ENCODE measurements at places on chromosomes 6 and 20.

DNA sequence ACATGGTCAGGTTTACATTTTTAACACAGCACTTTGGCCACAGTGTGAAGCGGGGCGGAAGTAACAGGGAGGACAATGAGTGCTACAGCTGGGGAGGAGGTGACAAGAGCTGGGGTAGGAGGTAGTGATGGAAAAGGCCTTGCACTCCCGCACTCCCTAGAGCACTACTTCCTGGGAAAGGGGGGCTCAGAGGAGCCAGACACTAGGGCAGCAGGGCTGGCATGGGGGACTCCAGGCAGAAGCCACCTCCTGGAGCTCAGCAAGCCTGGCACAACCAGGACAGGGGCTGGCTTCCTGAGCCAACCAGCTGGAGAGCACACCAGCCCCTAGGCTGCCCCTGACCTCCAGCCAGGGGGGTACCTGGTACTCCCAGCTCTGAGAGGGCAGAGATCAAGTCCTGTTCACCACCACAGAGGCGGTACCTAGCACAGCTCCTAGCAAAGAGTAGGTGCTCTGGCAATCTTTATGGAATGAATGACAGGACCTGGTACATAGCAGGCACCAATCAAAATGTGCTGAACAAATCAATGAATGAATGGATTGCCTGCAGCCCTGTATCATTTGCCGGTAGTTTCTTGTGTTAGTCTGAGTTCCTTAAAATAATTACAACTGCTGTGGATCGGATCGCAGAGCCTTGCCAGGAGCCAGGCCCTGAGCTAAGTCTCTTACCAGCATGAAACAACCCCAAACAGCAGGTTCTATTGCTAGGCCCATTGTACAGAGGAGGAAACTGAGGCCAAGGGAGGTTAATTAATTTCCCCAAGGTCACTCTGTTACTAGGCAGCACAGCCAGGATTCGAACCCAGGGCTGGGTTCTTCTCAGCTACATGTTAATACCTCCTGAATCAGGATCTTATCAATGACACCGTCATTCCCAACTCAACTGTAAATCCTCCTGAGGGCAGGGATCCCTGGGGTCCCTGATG lies 15.5 kb downstream of the NOL4L start:
- DNase-seq: no peak

GRCh38 chr20:18991012-18991411 lies 177.4 kb downstream of the SCP2D1 start:
- DNase-seq: no peak

GRCh38 chr20:12729326-12729725 lies 279.4 kb upstream of the SPTLC3 start:
- DNase-seq: no peak

GRCh38 chr6:54578261-54578660 lies 268.3 kb upstream of the FAM83B start:
- no peak for DNase-seq

- DNase-seq: no peak
Measured at GRCh38 chr6:112367628-112368027, 20.5 kb downstream of the RFPL4B start.

DNA sequence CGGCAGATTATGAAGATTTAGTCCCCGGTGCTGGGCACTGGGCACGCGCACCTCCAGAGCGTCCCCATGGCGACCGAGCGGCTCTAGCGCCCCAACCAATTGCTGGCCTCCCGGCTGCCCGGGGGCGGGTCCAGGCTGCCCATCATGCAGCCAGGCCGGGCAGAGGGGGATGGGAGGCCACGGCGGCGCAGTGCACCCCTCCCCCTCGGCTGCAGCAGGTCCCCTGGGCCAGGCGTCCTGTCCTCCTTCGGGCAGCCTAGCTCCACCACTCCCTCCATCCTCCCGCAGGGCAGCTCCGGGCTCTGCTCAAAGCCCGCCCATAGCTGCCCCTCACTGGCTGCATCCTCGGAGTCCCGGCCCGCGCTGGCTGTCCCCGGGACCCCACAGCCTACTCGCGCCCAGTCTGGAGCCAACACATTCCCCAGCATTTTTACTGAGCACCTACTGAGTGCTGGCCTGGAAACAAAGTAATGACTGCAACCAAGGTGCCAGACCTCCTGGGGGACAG lies 99.4 kb downstream of the ASXL1 start:
- peak; percentile 100 for DNase-seq

DNA sequence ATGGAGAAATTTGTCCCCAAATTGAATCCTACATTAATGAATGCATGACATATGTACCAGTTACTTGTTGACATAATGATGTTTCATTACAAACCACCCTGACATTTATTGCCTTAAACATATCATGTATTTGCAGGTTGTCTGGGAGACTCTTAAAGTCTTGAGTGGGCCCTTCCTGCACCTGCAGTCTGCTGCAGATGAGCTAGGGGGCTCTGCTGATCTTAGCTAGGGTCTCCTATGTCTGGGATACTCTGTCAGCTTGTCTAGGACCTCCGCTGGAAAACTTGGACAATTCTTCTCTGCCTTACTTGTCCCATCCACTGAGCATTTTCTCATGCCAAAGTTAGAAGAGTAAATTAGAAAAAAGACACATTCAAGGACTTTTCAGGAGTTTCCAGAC lies 581.6 kb downstream of the HAO1 start:
- DNase-seq: no peak

DNA sequence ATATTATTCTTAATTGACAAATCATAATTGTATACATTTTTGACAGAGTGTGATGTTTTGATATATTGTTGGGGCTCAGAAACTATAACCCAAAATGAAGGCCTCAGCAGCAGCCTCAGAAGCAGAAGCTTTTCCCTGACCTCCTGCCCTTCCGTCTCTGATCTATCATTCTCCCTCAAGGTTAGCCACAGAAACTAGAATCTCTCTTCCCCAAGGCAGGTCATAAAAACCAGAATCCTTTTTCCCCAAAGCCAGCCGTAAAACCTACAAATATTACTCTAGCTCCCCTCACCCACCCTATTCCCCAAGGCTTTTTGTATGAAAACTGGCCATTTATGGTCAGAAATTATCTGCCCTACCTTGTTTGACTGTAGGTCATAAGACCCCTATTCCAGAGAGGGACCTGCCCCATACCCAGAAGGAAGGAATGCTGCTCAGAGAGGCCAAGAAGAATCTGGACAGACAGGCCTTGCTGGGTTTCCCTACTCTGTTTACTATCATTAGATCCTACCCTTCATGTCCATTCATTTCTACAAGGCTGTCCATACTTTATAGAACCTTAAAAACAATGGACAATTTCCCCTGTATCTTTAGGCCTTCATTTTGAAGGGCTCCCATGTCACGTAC lies 14.5 kb downstream of the OR2B2 start:
- no peak for DNase-seq

- DNase-seq: no peak
Measured at GRCh38 chr6:151387175-151387970, 4.0 kb downstream of the ZBTB2 start.

GRCh38 chr6:27601668-27602254 lies 128.9 kb upstream of the ZNF184 start:
- DNase-seq: no peak

DNA sequence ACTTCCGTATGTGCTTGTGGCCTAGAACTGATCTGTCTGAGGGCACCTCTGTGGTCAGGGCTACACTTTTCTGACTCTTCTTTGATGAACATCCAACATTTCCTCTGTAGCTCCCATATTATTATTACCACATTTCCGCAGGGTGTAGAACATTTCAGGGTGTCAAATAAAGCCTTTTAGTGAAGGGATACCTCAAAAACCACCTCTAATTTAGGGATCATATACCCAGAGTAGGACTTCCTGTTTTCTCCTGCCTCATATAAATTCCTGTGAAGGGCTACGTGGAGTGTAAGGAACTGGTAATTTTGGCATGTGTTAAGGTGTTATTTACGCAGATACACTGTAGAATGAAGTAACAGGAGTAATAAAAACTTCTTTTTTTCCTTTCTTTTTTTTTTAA lies 5.5 kb upstream of the MUC22 start:
- no peak for DNase-seq

GRCh38 chr20:17431621-17432364 lies 99.4 kb downstream of the BFSP1 start:
- DNase-seq: no peak

DNA sequence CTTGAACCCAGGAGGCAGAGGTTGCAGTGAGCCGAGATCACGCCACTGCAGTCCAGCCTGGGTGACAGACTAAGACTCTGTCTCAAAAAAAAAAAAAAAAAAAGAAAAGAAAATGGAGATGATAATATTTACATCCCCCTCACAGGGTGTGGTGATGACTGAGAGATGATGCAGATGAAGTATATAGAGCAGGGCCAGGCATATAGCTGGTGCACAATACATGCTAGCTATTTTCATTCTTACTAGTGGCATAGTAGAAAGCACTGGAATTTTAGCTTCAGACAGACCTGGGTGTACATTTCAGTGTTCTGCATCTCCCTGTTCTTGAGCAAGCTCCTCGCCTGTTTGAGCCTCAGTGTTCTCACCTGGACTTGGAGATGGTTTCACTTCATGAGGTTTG lies 36.9 kb downstream of the CEBPB start:
- DNase-seq: no peak

- no peak for DNase-seq
Measured at GRCh38 chr6:159809149-159809548, 9.1 kb downstream of the PNLDC1 start.

GRCh38 chr6:70166088-70166958 lies 136.6 kb downstream of the COL9A1 start:
- no peak for DNase-seq

- no peak for DNase-seq
Measured at GRCh38 chr6:7532821-7533220, 8.7 kb upstream of the DSP start.

DNA sequence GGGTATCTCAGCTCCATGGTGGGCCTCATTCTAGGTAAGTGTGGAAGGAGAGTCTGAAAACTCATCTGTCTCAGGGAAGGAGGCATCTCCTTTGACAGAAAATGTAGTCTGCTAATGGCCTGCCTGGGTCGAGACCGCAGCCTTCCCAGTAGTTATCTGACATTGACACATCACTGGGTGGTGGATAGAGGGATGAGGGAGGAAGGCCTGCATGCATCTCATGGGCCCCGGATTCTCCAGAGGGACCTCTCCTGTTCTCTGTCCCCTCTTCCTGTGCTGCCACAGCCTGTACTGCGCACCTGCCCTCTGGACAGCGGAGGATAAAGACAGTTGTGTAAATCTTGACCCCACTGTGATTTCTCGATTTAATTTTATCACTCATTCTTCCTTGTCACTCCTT lies 4.7 kb downstream of the PCMTD2 start:
- DNase-seq: no peak

All from D721Med (cell line).